ENCODE measurements at places on chromosomes 7 and 10.
A peak's percentile ranks its signal among the peaks of the same experiment; 100 is the strongest.

- DNase-seq = no peak
These were observed 113.9 kb downstream of the DOCK4 start for GRCh38 chr7:112092306-112092705.

DNA sequence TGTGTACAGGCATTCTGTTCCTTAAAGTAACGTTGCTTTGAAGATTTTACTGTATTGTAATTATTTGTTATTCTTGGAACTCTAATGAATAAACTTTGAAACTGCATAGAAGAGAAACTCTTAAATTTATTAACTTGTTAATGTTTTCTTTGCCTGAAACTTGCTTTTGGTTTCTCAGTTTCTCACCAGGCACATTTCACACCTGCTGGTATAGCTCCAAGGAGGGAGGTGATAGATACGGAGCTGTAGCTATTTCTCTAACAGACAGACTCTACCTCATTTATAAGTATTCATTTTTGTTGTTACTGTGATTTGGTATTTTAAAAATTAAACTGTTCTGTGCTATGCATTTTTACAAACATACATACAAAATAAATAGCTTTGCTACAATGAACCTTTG, 32.7 kb downstream of the R3HCC1L start:
- no peak for DNase-seq

- no peak for DNase-seq
These were observed 97.2 kb downstream of the SLC25A13 start for GRCh38 chr7:96224685-96225084.

DNA sequence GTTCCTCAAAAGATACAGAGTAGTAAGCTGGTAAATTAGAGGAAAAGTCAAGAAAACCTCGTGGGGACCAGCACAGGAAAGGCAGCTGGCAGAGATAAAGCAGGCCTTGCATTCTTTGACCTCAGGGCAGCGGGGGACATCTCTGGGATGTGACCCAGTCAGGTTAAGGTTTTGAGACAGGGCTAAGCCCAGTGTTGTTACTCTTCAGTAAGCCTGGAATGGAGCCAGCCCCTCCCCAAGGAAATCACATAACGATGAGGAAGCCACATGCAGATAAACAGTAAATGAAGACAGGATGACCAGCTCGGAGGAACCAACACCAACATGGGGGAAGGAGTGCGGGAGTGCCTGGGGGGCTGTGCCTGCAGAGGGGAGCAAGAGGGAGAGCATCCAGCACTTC, 99.6 kb downstream of the JAZF1 start:
- no peak for DNase-seq

- no peak for DNase-seq
These were observed 99.8 kb upstream of the HGF start for GRCh38 chr7:81869670-81870069.

- DNase-seq = no peak
These were observed 77.3 kb upstream of the SAMD8 start for GRCh38 chr10:75034131-75034512.

DNA sequence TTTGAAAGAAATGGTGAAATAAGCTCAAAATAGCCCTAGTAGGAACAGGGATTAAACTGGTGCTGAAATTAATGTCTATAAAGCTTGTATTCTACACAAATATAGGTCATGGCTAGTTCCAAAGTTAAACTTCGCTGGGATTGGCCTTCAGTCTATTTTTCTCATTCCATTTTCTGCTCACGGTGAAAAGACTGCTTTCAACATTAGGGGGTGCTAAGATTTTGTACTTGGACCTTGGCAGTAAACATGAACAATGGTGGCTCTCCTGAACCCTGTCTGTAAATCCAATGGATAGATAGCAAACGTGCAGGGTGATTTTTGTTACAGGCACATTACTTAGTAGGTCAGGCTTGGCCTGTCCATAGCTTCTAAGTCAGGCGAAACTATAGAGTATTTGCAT, 36.0 kb upstream of the RSU1 start:
- no peak for DNase-seq

DNA sequence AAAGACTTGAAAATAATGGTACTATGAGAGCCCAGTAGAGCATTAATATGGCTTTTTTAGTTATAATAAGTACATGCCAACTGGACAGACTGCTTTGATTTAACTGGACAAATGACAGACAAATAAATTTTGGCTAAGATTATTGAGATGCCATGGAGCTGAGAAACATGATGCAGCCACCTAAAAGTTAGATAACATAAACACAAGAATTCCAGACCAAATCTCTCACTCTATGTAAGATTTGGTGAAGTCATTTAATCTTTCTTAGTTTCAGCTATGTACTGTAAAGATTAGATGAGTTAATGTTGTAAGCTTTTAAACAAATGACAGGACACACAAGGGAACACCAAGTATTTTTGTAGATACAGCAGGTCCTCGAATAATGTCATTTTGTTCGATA, 118.2 kb downstream of the CACNA2D1 start:
- no peak for DNase-seq

- DNase-seq = no peak
These were observed 8.4 kb upstream of the R3HCC1L start for GRCh38 chr10:98125940-98126631.

GRCh38 chr7:137574812-137575211, 231.3 kb upstream of the PTN start:
- DNase-seq = no peak

- DNase-seq = no peak
These were observed 30.6 kb downstream of the FAM237B start for GRCh38 chr7:90290244-90291113.

DNA sequence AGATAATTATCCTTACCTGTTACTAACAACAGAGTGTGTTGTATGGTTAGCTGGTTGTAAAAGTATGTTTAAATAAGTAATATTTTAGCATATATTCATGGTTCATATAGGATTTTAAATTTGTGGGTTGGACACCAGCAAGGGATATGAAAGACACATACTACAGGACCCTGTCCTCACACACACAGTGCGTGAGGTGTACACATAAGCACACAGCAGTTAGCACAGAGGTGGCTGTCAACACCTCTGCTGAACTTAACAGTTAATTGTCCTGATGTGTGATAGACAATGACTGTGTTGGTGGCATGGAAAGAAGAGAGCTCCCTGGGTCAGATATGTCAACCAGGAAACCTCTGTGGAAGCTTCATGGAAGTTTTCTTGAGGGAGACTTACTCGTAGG, 23.3 kb upstream of the NUP42 start:
- no peak for DNase-seq

DNA sequence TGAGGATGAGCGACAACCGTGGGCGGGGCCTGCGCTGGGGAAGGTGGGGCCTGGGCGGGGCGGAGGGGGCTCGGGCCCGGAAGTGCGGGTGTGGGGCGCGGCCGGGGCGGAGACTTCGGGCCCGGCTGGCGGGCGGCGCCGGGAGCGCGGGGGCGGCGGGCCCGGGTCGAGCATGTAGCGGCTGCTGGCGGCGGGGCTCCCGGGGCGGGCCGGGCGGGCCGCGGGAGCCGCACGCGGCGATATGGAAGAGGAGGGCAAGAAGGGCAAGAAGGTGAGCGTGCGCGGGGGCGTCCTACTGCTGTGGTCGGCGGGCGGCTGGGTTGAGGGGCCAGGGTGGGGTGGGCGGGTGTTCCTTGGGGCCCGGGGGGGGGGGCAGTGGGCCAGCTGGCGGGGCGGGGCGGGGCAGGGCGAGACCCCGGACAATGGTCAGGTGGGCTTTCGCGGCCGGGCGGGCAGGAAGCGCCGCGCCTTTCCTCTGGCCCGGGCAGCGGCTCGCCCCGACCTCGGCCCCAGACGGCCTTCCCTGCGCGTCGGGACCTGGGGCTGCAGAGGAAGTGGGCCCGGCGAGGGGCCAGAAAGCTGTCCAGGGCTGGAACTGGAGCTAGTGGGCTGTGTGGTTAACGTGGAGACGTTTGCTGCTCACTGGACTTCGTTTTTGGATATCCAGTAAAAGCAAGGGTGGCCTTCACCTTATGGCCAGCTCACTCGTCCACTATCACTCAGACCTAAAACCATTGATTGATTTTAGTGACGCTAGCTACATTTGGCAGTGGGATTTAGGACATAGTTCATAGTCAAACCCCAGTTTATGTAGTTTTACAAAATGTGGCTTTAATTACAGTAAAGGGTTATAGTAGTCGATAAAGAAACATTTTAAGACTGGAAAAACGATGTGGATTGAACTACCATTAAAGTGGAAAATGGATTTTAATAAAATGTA, at the start of gene CCM2:
CCM2 (plus strand) TSS at position 109 of the 940 bp plus-strand sequence; CDS start at position 242, 133 bp downstream.
- peak; percentile 55 for DNase-seq

- no peak for DNase-seq
These were observed 28.9 kb upstream of the TRIM8 start for GRCh38 chr10:102615361-102615760.

GRCh38 chr10:76764177-76764576, 873.4 kb downstream of the KCNMA1 start:
- DNase-seq = no peak

GRCh38 chr10:88114368-88114767, 250.9 kb downstream of the PTEN start:
- peak; percentile 7 for DNase-seq

- DNase-seq = no peak
These were observed 29.4 kb downstream of the RABGEF1 start for GRCh38 chr7:66769833-66770512.

DNA sequence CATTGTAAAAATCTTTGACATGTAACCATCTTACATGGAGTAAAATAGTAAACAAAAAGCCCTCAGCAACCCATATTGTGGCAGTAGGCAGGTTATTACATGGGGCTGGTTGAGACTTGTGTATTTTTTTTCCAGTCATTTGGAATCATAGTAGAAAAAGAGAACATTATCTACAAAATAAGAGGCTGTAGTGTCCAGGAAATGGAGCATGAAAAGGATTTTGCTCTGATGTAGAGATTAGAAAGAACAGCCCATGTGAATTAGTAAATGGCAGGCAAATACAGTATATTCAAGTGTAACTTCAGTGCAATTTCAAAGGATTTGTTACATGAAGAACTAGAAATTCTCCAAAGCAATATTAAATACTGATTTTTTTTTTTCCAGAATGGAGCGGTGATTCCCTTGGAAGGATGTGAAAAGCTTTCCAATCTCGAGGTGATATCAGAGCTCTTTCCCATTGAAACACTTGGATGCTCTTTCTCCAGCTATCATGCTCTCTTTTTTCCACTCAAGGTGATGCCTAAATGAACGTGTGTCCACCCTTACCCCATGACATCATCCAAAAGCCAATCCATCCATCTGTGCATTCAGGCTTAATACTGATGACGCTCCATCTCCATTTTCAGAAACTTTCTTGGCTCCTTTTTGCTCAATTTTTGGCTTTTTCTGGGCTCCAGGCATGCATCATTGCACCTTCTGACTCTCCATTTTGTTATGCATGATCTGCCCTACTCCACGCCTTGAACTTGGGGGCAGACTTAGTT, 1034.7 kb downstream of the TYW1 start:
- DNase-seq = no peak

DNA sequence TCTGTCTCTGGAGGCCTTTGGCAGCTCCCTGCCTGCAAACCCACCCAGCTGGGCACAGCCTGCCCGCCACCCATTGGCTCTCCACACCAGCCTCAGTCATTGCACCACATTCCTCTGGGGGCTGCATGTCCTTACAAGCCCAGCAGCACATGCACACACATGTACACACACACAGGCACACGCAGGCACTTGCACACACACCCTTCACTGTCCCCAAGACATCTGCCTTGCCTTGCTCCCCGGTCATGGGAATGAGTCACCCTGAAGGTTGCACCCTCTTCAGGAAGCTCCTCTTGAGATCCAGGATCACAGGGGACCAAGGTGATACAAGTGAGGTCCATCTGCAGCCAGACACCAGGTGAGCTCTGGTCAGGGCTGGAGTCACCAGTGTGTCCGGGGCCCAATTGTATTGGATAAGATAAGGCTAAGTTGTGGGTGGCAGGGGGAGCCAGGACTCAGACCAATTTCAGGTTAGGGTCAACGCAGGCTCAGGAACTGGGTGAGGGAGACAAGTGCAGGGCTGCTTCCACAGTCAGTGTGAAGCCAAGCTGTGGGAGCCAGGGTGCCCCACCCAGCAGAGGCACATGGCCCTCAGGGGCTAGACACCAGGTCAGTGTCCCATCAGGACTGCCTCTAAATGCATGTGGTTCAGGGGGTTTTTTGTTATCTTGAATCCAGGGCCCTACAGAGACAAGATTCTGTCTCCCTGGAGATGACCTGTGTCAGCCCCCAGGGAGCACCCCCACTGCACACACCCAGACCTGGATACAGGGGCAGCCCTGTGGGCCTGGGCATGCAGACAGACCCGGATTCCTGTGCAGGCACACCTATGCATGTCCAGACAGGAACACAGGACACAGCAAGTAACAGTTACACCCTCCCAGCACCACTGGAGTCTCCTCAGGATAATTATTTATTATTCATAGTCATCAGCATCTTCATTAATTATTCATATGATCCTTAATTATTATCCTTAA, 33.8 kb downstream of the KCNH2 start:
- DNase-seq = no peak

DNA sequence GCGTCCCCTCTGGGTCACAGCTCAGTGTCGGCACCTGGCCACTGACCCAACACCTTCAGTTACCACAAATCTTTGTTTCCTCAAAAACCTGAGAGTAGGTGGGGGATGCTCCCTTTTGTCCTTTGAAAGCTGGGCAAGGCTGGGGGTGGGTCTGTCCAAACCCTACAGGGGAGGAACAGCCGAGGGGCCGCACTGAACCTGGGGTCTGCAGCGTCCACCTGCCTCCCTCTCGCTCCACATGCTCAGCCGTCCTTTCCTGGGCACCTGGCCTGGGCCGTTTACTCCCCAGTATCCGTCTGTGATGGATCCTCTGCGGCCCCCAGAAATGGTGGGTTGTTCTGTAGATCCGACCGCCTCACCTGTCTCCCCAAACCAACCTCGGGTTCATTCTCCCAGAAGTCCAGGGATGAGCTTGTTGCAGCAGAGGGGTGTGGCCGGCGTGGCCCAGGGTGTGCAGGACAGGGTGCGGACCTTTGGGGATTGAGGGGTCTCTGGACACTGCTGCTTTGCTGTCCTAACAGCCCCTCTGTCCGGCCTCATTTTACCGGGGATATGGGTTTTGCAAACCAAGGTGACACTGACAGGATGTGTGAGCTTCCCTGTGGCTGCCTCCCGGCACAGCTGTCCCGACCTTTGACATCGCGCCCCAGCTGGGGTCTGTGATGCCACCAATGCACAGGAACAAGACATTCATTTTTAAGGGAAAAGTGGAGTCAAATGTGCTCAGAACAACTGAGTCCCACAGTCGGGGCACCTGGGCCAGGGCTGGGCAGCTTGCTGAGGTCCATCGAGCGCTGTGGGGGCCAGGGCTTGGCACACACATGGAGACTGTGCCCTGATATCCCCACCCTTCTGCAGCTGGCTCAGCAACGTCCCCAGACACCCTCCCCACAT, 115.9 kb downstream of the VIPR2 start:
- DNase-seq = no peak

- DNase-seq = no peak
These were observed 17.8 kb downstream of the NAPEPLD start for GRCh38 chr7:103130901-103131624.
